ENCODE measurements at places on chromosomes 7 and 10.
A peak's percentile ranks its signal among the peaks of the same experiment; 100 is the strongest.

- peak; percentile 24 for DNase-seq
These were observed 198.9 kb downstream of the REEP3 start for GRCh38 chr10:63720072-63720537.

GRCh38 chr10:98901441-98902110 is 334.1 kb downstream of the HPSE2 start:
- DNase-seq, result peak; percentile 44

GRCh38 chr10:79052291-79053080 is 16.3 kb upstream of the ZMIZ1 start:
- no peak for DNase-seq

GRCh38 chr7:81926154-81926553 is 156.3 kb upstream of the HGF start:
- no peak for DNase-seq

GRCh38 chr7:1476859-1477258 is 17.6 kb upstream of the MICALL2 start:
- no peak for DNase-seq

DNA sequence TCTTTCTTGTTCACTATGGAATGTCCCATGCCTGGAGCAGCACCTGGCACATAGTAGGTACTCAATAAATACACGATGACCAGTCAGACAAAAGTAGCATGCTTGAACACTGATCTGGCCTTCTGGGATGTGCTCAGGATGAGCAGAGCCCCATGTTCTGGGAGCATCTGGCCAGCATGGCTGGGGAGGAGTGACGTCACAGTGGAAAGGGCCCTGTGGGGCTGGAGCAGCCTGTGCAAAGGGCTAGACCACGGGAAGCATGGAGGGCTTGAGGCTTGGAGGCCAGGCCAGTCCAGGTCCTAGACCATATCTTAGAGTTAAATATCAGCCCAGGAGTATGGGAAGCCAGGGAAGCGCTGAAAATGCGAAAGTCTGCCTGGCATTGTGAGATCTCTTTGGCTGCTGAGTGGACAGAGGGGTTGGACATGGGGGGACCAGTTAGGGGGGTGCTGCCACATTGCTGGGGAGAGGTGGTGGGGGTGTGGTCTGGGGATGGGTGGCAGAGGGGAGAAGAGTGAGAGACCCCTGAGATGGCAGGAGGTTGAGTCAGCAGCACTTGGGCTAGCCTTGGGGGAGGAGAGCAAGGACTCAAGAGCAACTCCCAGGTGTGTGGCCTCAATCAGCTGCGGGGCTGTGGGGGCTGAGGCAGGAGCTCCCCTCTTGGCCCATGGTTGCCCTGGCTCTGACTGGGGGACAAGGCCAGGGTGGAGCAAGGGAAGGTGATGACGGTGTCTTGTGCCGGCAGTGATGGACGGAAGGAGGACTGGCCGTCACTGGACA is 34.9 kb downstream of the ZCCHC24 start:
- DNase-seq, result no peak

DNA sequence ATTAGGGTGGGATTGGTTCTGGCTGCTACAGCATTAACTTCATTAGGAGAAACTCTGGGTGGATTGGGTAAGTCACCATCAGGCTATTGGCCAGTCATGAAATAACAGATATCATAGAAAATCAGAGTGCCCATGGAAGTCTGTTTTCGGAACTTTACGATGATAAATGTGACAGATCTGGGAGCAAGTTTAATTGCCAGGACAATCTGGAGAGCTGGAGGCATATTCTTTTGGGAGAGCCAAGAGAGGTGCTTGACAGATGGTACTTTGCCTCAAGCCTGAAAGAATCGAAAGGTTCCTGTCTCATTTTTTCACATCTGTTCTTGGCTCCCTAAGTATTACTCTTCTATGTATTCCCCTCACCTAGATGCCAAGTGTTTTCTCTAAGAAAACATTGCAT is 369.9 kb downstream of the CNTNAP2 start:
- no peak for DNase-seq

- DNase-seq, result no peak
These were observed 129.7 kb downstream of the GPAM start for GRCh38 chr10:112053895-112054294.

DNA sequence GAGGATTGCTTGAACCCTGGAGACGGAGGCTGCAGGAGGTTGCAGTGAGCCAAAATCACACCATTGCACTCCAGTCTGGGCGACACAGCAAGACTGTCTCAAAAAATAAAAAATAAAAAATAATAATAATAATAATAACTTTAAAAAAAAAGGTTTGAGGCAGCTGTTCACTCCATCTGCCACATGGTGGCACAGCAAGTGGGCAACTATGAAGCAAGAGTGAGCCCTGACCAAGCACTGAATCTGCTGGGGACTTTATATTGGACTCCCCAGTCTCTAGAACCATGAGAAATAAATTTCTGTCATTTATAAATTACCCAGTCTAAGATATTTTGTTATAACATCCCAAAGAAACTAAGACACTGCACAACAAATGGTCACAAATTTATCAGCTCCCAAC is 14.6 kb upstream of the BRI3 start:
- no peak for DNase-seq

- peak; percentile 17 for DNase-seq
These were observed 57.3 kb downstream of the CHCHD3 start for GRCh38 chr7:133024596-133024995.

DNA sequence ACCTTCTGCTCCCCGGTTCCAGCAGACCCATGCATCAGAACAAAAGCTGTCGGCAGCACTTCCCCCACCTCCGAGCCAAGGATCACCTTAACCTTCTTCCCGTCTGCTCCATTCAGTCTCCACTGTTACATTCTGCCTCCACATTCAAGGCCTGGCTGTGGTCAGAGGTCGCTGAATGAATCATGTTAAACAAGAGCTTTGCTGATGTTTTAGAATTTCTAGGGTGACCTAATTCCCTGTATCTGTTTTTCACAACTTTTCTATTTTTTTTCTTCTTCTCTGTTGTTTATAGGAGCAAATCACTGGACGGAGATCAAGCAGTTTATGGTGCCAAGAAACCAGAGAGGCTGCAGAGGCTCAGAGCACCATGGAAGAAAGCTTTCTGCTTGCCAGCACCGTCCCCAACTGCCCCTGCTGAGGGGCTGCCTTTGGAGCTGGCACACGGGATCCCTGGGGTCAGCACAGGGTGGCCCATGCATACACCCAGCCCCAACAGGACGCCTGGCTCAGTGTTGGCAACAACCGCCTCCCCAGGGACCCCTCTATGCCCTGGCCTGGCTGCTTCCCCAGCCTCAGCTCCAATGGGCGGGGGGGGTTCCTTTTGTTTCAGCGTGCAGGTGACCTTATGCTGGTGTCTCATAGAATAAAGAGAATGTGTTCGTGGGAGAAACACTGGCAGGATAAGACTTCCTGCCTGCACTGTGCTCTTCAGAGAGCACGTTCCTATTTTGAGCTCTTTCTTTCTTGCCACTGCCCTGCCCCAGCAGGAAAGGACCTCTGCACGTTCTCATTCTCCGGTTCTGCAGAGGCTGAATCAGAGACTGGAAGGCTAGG is 182.7 kb upstream of the LYZL2 start:
- DNase-seq, result peak; percentile 63

GRCh38 chr7:127189074-127189473 is 63.7 kb downstream of the GRM8 start:
- DNase-seq, result no peak

GRCh38 chr7:128812514-128813168 is 17.6 kb upstream of the FLNC start:
- no peak for DNase-seq

DNA sequence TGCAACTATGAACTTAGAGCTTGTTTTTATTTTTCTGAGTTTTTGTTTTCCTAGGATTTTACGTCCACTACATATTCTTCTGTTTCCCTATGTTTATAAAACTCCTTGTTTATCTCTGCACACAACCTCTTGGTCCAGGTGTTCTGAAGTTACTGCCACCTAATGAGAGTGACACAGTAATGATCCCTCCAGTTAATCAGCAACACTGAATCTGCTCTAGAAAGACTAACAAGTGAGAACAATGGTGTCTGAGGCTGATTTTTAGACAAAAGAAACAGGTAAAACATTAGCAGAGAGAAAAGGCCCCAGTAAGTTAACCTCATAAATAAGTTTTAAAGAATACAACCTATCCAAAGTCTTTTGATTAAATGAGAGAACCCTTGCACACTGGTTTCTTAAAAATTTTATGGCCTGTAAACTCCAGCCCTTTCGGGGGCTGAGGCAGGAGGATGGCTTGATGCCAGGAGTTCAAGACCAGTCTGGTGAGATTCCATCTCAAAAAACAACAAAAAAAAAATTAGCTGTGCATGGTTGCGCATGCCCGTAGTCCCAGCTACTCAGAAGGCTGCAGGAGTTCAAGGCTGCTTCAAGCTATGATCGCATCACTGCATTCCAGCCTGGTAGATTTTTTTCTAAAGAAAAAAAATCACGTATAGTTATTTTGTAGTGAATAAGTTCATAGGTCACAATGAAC is 397.6 kb downstream of the MAGI2 start:
- DNase-seq, result no peak

DNA sequence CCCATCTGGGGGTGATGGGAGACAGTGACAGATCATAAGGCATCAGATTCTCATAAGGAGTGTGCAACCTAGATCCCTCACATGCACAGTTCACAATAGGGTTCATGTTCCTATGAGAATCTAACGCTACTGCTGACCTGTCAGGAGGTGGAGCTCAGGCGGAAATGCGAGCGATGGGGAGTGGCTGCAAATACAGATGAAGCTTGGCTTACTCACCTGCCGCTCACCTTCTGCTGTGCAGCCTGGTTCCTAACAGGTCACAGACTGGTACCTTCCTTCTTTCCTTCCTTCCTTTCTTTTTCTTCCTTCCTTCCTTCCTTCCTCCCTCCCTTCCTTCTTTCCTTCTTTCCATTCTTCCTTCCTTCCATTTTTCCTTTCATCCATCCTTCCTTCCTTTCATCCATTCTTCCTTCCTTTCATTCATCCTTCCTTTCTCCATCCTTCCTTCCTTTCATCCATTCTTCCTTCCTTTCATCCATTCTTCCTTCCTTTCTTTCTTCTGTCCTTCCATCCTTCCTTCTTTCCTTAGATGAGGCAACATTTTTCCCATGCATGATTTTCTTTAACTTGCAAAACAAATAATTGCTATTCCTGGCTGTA is 370.0 kb upstream of the AUTS2 start:
- DNase-seq, result no peak

DNA sequence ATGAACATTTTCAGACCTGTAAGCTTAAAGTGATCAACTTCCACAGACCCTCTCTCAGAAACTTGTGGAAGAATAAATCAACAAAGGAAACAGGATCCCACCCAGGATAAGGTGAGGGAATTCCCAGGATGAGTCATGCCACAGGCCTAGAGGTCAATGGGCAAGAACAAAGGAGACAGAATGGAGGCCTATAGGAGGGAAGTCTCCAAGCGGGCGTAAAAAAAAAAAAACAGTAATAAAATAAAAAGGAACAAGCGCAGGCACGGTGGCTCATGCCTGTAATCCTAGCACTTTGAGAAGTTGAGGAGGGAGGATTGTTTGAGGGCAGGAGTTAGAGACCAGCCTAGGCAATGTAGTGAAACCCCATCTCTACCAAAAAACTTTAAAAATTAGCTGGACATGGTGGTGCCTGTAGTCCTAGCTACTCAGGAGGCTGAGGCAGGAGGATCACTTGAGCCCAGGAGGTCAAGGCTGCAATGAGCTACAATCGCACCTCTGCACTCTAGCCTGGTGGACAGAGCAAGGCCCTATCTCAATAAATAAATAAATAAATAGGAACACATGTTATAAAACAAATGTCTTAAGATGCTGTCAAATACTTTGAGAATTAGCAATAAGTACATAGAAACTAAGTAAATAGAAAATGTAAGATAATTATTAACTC is 8.4 kb downstream of the SORBS1 start:
- DNase-seq, result no peak

- no peak for DNase-seq
These were observed 735.1 kb downstream of the TYW1 start for GRCh38 chr7:67731704-67732103.

GRCh38 chr10:131929122-131929845 is 28.5 kb downstream of the PPP2R2D start:
- DNase-seq, result no peak

DNA sequence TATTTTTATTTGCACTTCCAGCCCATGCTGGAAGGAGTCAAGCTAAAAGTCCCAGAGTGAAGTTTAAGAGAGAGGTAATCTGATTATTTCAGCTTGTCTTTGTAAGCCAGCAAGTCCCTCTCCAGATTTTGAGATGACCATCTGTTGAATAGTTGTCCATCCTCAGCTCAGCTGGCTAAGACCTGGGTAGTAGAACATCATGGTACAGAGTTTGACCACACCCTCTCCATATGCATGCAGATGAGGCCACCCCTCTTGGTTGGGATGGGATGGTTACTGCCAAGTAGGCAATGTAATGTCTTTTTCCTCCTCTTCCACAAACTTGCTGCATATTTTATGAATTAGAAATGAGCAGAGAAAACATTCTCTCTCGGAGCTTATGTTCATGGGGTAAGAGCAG is 639.8 kb downstream of the SORCS3 start:
- DNase-seq, result no peak

All from retinal pigment epithelial cell (primary cell).